ENCODE measurements at places on chromosomes 12 and 14. TPM values are rescaled to one million over a fixed set of nuclear protein-coding genes. Genes with fewer than 3 reads are reported as not detected.

Gene ZNF705A
- not detected for total RNA-seq

Gene ALG10
- total RNA-seq: 22.5 TPM

Gene NOVA1
- not detected for total RNA-seq

Gene ST8SIA1
- 53.6 TPM for total RNA-seq

Gene SRRM4
- not detected for total RNA-seq

Gene B4GALNT1
- not detected for total RNA-seq

DNA sequence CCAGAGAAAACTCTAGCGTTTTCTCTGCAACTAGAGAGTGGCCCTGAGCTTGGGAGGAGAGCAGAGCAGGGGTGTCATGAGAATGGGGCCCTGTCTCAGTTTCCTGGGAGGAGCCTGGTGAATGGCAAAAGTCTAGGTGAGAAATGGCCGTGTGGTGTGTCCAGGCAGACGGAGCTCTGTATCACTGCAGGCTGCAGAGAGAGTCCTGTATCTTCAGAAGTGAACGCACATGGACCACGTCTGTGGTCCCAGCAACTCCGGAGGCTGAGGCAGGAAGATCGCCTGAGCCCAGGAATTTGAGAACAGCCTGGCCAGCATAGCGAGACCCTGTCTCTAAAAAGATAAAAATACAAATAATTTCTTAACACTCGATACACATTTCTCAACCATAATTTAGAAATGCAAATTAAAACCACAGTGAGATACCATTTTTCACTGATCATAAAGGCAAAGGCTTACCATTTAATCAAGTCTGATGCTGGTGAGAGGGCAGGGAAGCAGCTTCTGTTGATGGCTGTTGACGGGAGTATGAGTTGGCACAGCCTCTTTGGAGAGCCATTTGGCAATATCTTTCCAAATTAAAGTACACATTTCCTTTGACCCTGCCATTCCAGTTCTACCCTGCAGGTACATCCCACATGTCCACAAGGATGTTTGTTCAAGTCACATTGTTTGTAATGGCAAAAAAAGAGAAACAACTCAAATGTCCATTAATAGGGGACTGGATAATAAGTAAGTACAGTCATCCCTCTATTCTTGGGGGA is 51.0 kb downstream of the NFKBIA start:
- peaks cover 8% of the 10 kb centered on the region for H3K4me1 ChIP-seq
- H3K4me3 ChIP-seq: no peak overlapping the region
- DNase-seq: no peak

- H3K4me3 ChIP-seq: no peak overlapping the region
- no peak overlapping the region for H3K27ac ChIP-seq
- H3K27me3 ChIP-seq: no peaks in the 10 kb centered on the region
- no peaks in the 10 kb centered on the region for H3K36me3 ChIP-seq
These were observed 227.1 kb downstream of the CEP128 start for GRCh38 chr14:80714474-80714873.

DNA sequence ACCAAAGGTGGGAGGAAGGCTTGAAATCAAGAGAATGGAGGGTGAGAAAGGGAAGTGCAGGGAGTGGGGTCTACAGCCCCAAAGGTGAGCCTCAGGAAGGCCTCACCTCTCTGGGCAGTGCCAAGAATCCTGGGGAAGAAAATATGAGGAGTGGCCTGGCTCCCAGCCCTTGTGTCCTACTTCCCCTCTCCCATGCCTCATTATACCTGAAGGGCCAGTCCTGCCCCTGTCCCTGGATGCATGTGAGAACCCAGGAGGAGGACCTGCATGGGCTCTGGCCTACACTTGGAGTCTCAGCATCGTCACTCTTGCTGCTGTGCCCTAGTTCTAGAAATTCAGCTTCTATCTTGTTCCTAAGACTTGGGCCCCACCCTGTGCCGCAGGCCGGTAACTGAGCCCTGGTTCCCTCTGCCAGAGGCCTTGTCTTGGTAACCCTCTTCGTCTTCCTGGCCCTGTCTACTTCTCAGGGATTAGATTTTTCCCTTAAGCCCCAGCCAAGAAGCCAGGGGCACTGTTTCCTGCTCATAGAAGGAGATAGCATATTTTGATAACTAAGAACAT is 10.9 kb upstream of the MYH7 start:
- no peak for DNase-seq
- no peaks in the 10 kb centered on the region for H3K36me3 ChIP-seq
- no peaks in the 10 kb centered on the region for H3K4me1 ChIP-seq
- H3K4me3 ChIP-seq: no peak overlapping the region
- H3K27me3 ChIP-seq: no peaks in the 10 kb centered on the region

DNA sequence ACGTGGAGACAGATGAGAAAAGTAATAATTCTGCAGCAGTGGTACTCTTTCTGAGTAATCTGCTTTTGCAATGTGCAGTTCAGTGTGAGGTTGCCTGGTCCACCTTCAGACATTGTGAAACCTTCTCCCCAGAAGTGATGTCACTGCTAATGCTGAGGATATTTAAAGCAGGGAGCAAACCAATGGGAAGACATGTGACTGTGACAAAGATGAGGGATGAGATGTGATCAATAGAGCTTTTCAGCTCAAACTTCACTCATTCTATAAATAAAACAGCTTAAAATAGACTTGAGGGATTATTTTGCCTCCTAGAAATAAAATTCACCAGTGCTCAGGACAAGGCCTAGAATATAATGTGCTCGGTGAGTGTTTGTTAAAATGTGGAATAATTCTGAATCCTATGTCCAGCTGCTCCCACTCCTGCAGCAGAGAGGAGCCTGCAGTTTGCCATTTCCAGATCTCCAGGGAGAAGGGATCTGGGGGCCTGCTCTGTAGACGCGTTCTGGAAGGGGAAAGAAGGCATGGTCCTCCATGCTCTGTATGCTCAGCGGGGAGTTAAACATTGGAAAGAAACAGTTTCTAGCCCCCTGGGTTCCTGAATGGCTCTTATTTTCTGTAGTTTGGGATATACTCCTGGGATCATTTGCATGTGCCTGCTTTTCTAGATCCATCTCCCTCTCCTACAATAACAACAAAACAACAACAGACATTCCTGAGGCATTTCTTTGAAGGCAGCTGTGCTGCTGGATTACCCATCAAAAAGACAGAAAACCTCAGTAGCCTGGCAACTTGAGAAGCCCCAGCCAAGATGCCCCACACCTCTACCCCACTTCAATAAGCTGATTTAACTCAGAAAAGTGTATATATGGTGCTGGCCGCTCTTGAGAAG is 8.9 kb downstream of the SLC7A8 start:
- H3K27ac ChIP-seq: no peak overlapping the region
- H3K27me3 ChIP-seq: no peaks in the 10 kb centered on the region
- no peak for DNase-seq
- no peaks in the 10 kb centered on the region for H3K4me1 ChIP-seq
- no peak overlapping the region for H3K4me3 ChIP-seq
- H3K36me3 ChIP-seq: no peaks in the 10 kb centered on the region

DNA sequence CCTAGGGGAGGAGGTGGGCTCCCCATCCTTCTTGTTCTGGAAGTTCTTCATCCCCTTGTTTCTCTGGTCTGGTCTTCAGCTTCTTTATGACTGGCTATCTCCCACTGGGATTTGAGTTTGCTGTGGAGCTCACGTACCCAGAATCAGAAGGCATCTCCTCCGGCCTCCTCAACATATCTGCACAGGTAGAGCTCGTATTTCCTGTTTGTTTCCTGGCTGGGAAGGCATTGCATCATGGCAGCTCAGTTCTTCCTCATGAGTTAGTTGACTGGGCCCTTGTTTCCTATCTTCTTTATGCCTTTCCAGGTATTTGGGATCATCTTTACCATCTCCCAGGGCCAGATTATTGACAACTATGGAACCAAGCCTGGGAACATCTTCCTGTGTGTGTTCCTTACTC is 19.8 kb downstream of the ERG28 start:
- no peaks in the 10 kb centered on the region for H3K36me3 ChIP-seq
- no peaks in the 10 kb centered on the region for H3K27me3 ChIP-seq
- no peak overlapping the region for H3K27ac ChIP-seq
- H3K4me1 ChIP-seq: no peaks in the 10 kb centered on the region
- DNase-seq: no peak

DNA sequence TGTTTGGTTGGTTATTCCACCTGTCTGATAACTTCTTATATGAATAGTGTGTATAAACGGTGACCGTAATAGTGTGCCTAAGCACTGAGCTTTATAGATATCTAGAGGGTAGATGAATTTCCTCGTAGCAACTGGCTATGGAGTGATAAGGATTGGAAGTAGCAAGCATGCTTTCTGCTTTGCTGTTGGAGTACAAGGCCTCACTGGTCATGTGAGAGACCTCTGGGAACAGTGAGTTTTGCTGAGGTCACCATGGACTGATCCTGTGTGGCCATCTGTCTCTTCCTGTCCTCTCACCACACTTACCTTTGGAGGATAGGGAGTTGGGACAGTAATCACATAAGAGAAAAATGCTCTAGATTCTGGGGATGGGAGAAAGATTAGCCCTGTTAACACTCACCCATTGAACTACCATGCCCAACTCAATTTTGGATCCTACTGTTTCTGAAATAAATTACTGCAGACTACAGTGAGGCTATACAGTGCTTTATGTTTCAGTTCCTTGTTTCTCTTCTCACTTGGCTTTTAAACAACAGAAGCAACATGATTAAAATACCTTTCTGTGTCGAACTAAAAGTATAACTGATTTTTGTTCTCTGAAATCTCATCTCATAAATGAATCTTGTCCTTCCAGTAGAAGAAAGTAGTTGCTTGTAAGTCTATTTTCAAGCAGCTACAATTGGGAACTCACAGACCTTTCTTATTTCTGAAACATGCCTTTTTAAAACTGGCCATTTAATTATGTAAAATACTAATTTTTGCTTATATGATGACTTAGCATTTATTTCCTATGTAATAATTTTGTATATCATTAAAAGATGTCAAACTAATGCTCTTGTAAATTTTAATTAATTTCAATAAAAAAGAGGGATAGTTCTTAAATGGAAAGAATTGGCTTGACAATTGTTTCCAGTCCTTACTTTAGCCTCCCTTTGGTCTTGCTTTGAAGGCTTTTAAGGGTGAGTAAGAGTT is 8.3 kb downstream of the TMX1 start:
- no peaks in the 10 kb centered on the region for H3K27me3 ChIP-seq
- H3K4me1 ChIP-seq: peaks cover 28% of the 10 kb centered on the region
- DNase-seq: no peak
- H3K4me3 ChIP-seq: no peak overlapping the region
- peaks cover 30% of the 10 kb centered on the region for H3K36me3 ChIP-seq
- no peak overlapping the region for H3K27ac ChIP-seq

GRCh38 chr14:103897075-103897947 is 30.9 kb upstream of the TDRD9 start:
- no peaks in the 10 kb centered on the region for H3K4me1 ChIP-seq
- H3K4me3 ChIP-seq: no peak overlapping the region
- no peak overlapping the region for H3K27ac ChIP-seq
- H3K27me3 ChIP-seq: no peaks in the 10 kb centered on the region

DNA sequence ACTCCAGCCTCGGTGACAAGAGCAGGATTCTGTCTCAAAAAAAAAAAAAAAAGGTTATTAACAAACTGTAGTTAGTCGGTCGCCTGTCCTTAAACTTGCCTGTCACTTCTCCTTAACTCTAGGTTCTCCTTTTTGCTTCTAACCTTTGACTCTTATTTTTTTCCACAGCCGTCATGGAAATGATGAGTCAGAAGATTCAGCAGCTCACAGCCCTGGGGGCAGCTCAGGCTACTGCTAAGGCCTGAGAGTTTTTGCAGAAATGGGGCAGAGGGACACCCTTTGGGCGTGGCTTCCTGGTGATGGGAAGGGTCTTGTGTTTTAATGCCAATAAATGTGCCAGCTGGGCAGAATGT is 418 bp upstream of the MYG1 start:
- peaks cover 78% of the 10 kb centered on the region for H3K4me1 ChIP-seq
- peaks cover 33% of the 10 kb centered on the region for H3K36me3 ChIP-seq
- no peaks in the 10 kb centered on the region for H3K27me3 ChIP-seq

GRCh38 chr14:97116546-97116945 is 319.4 kb downstream of the VRK1 start:
- H3K4me3 ChIP-seq: no peak overlapping the region
- peaks cover 34% of the 10 kb centered on the region for H3K4me1 ChIP-seq
- DNase-seq: no peak
- no peaks in the 10 kb centered on the region for H3K27me3 ChIP-seq
- no peak overlapping the region for H3K27ac ChIP-seq
- H3K36me3 ChIP-seq: no peaks in the 10 kb centered on the region

DNA sequence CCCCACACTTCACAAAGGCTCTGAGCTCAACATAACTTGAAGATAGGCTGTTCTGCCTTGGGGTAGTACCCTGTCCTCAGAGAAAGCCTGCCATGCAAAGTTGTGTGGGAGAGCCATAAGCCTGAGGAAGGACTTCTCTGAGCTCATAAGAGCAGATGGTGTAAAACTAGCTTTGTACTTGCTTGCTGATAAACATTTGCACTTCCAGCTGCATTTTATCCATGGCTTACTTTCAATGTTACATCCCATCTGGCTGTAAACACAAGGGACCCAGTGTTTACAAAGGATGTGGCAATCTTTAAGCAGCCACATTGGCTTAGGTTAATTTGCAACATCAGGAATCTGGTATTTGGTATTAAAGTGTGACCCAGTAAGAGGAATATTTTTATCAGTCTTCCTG is 258.1 kb downstream of the IPO8 start:
- no peaks in the 10 kb centered on the region for H3K27me3 ChIP-seq
- H3K4me1 ChIP-seq: no peaks in the 10 kb centered on the region
- no peak overlapping the region for H3K27ac ChIP-seq
- no peak overlapping the region for H3K4me3 ChIP-seq

DNA sequence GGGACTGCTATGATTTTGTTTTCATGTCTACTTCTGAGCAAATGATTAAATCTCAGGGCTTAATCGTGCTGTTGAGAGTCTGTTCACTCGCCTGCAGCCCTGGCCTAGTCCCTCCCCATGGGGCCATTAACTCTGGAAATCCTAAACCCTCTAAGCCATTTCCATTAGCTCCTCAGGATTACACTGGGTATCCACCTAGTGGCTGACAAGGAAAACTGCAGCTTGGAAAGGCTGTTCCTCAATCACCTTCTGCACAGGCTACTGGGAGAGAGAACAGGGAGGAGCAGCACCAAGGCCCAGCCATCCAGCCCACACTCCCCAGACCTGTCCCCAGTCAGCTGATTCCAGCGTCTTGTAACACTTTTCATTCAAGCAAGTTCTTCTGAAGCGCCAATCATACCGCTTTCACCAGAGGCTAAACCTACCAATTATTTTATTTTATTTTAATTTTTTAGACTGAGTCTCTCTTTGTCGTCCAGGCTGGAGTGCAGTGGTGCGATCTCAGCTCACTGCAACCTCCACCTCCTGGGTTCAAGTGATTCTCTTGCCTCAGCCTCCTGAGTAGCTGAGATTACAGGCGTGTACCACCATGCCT is 48.7 kb downstream of the NEUROD4 start:
- no peak overlapping the region for H3K27ac ChIP-seq
- no peaks in the 10 kb centered on the region for H3K27me3 ChIP-seq
- H3K36me3 ChIP-seq: no peaks in the 10 kb centered on the region
- peak; percentile 46 for DNase-seq
- no peaks in the 10 kb centered on the region for H3K4me1 ChIP-seq

GRCh38 chr12:114140576-114140975 is 174.5 kb upstream of the RBM19 start:
- no peak overlapping the region for H3K27ac ChIP-seq
- H3K36me3 ChIP-seq: no peaks in the 10 kb centered on the region
- H3K4me1 ChIP-seq: no peaks in the 10 kb centered on the region
- DNase-seq: no peak
- no peaks in the 10 kb centered on the region for H3K27me3 ChIP-seq
- H3K4me3 ChIP-seq: no peak overlapping the region

All from CD4-positive, alpha-beta memory T cell (primary cell).